Brain (organoid and tissue), 16 donors: ENCODE measurements at places on chromosomes 5 and 9.

GRCh38 chr9:92808726-92809451 lies 44.3 kb upstream of the BICD2 start:
- DNase-seq, result peak; percentile 74

- no peak for DNase-seq
Observed at GRCh38 chr5:31987985-31988710, 186.0 kb downstream of the GOLPH3 start.

GRCh38 chr5:119385536-119386128 lies 29.8 kb downstream of the TNFAIP8 start:
- DNase-seq, result no peak

DNA sequence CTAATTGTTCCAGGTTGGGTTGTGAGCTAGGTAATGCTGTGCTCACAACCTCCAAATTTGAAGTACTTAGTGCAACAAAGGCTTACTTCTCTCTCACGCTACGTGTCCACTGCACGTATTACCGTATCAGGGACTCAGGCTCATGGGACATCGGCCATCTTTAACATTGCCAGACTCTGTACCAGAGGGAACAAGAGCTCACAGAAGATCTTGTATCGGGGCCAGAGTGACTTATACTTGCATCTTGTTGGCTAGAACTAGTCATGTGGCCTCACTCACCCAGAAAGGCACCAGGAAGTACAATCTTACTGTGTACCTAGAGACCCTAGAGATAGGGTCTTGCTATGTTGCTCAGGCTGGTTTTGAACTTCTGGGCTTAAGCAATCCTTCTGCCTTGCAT lies 81.1 kb upstream of the KLF9 start:
- no peak for DNase-seq

DNA sequence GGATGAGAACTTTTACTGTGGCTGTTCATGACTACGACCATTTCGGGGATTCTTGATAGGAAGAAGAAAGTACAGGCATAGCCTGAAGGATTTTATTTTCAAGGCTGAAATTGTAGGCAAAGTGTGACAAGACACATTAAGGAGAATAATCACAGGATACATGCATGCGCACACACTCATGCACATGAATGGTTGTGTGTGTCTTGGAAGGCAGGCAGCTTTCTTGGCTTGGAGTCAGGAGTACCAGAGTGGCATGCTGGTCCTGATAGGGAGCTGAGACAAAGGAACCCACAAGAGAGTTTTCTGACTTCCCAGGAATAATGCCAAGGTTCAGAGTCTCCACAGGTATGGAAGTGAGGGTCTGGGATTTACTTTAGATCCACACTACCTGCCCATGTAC lies 22.2 kb downstream of the PLK2 start:
- no peak for DNase-seq

DNA sequence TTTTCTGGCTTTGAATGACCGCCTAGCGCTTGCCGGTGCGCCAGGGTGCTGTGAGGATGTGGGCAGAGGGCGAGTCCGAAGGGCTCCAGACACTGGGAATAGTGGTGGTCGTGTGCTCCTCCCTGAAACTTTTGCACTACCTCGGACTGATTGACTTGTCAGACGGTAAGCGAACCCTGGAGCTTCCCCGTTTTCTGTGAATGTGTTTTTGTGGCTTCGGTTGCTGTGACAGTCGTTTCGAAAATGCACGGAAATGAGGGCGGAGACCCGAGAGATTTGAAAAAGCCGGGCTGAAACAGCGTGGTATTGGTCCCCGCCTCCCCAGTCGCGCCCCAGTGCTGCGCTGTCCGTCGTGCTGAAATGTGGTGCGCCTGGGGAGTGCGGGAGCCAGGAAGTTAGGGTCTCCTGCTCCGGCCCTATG lies 102.5 kb upstream of the GABRP start:
- peak; percentile 28 for DNase-seq

DNA sequence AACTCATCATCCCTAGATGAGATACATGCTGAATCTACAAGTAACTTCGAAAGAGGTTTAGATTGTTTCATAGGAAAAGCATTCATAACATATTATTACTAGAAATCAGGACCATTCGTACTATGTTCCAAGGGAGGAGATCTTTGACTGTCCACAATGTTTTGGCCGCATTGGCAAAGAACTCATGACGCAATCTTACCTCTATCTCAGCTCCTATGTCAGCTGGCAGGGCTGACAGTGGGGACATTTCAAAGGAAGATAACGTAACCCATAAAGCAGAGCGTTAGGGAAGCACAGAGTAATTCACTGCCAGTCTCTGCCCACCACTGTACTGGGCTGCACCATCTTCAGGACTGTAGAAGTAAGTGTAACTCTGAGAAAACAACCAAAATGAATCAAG lies 69.7 kb downstream of the EFNA5 start:
- no peak for DNase-seq

GRCh38 chr9:73104342-73104741 lies 47.3 kb upstream of the ANXA1 start:
- DNase-seq, result no peak

DNA sequence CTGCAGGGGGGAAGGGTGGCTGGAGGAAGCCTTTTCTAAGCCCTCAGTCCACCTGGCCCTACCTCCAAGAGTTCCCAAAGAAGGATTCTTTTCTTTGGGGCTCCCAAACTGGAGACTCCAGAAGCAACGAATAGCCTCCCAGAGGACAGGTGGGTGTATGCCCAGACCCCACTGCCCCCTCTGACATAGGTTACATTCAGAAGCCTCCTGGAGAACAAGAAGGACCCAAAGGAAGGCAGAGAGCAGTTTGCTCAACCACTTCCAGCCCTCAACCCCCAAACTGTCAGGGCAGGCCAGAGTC lies 10.3 kb downstream of the HK3 start:
- no peak for DNase-seq

DNA sequence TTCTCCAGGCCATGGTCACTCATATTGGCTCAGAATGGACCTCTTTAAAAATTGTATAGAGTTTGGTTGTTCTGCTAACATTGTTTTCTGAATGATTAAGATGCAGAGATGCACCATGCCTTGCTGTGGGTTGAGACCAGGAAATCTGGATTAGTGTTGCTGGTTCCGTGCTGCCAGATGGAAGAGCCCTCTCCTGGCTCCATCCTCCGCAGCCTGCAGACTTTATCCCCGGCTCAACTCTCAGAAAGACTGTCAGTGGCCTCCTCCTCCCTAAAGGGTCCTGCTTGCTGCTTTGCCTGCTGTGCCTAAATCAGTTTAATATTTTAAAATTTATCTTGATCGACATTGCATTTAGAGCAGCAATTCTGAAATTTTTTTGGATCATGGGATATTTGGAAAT lies 196.7 kb downstream of the TENT4A start:
- no peak for DNase-seq

- peak; percentile 24 for DNase-seq
Observed at GRCh38 chr5:68771732-68772131, 322.1 kb upstream of the SLC30A5 start.

- DNase-seq, result no peak
Observed at GRCh38 chr5:3343211-3343610, 252.4 kb upstream of the IRX1 start.

DNA sequence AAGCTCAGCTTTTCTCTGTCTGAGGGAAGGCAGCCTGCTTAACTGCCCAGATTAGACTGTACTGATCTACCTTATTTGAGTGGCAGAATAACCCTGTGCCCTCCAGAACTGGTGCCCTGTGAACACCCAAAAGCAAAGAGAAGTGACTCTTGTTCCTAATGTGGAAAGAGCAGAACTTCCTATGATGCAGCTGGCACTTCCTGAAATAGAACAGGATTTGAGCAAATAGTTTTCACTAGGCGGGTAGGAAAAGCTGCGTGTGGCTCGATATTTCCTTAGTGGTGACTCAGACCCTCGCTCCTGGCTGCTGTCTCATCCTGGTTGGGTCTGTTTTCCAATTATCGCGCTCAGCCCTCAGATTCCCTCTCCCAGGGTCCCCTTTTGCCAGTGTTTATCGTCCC lies 89.9 kb downstream of the SH3TC2 start:
- DNase-seq, result no peak

DNA sequence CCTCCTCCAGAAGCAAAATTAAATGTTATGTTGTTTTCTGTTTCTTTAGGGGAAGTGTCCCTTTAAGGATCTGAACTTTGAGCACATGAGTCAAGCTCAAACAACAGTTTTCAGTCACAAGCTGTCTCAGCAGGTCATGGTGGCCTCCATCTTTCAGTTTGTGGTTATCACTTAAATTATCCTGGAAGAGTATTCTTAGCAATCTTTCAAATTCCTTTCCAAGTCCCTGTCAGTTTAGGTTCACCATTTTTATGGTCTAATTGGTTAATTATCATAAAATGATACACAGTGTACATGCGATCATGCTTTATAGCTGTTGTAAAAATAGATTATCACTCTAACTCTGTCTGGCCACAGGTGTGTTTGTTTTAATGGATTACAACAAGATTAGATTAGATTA lies 43.1 kb upstream of the SELENOP start:
- no peak for DNase-seq

- DNase-seq, result no peak
Observed at GRCh38 chr9:109907810-109908458, 127.9 kb downstream of the PALM2AKAP2 start.

DNA sequence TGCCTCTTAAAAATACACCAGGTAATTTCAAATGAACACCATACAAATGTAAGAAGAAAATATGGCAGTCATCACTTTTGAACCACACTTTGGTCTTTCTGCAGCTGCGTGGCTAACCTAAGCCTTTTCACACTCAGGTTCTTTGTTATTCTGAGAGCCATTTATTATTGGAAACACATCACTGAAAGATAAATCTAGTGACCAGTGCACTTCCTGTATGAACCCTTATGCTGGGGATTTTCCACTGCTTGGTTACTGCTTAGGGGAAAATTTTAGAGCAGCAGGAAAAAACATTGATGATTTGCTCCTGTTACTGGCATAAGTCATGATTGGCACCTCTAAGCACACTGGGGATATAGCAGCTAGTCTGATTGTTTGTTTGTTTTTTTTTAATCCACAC lies 58.6 kb upstream of the RANBP3L start:
- DNase-seq, result no peak

DNA sequence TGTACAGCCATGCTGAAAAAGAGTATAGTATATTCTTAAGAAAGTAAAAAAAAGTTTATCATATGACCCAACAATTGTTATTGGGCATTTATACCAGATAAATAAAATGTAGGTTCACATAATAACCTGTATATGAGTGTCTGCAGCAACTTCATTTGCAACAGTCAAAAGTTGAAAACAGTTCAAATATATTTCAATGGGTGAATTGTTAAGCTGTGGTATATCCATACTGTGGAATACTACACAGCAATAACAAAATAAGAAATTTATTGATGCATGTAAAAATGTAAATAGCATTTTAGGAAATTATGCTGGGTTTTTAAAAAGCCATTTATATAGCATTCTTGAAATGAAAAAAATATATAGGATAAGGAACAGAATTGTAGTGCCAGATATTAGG lies 1420.1 kb upstream of the ACO1 start:
- no peak for DNase-seq

GRCh38 chr9:131530546-131530919 lies 530 bp downstream of the UCK1 start:
- DNase-seq, result peak; percentile 26

GRCh38 chr5:167453246-167454030 lies 838.0 kb upstream of the WWC1 start:
- DNase-seq, result no peak

GRCh38 chr9:95857896-95858295 lies 17.6 kb upstream of the ERCC6L2 start:
- no peak for DNase-seq

- no peak for DNase-seq
Observed at GRCh38 chr5:143148771-143149170, 254.7 kb downstream of the NR3C1 start.

DNA sequence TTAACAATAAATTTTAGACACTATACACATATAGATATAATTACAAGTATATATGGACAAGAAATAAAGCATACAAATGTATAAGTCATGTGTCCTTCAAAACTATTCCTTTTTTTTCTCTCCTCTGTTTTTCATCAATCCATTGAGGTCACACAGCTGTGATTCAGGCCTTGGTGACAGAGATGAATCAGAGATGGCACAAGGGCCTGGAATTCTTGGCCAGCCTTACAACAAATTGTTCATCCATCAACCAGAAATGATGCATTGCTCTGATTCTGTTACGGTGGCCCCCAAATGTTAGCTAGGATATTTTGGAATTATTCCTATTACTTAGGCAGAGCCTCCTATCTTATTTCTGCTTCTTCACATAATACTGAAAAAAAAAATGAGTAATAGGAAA lies 108.7 kb upstream of the MPDZ start:
- DNase-seq, result no peak

DNA sequence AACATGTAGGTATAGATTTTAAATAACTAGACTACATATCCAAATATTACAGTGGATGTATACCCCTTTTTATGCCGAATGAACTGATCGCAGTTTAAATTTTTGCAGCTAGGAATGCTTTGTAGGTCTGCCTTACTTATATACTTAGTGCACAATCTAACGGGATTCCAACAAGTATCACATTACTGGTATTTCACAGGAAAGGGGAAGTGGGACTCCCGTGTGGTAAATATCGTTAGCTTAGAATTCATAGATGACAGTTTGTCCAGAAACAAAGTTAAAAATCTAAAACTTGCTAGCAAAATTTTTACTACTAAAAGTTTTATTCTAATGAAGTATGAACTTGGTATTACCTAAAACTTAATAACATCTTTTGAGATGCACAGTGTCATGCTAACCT lies 193.5 kb upstream of the TLX3 start:
- no peak for DNase-seq

- no peak for DNase-seq
Observed at GRCh38 chr9:1008216-1008615, 31.8 kb downstream of the DMRT3 start.

DNA sequence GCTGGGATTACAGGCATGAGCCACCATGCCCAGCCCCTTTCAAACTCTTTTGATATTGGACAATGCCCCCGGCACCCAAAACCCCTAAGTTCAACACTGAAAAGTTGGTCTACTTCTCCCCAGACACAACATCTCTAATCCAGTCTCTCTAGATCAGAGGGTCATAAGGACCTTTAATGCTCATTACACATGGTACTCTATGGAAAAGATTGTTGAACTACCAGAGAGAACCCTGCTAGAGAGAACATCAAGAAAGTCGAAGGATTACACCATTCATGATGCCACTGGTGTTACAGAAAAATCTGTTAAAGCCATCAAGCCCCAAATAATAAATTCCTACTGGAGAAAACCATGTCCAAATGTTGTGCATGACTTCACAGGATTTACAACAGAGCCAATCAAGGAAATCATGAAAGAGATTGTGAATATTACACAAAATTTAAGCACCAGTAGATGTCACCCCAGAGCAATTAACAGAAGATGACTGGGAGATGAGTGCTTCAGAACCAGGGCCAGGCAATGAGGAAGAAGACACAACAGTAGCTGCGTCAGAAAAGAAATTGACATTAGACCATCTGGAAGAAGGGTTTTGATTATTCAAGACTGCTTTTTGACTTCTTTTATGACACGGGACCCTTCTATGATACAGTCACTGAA lies 28.3 kb upstream of the NIPAL4 start:
- peak; percentile 82 for DNase-seq

- DNase-seq, result no peak
Observed at GRCh38 chr5:8600843-8601242, 731.9 kb downstream of the MTRR start.

- no peak for DNase-seq
Observed at GRCh38 chr9:36470643-36471290, 70.7 kb upstream of the RNF38 start.

- DNase-seq, result peak; percentile 48
Observed at GRCh38 chr9:19049917-19050636, 850 bp downstream of the RRAGA start.

GRCh38 chr9:82922686-82923085 lies 140.3 kb downstream of the RASEF start:
- no peak for DNase-seq

- no peak for DNase-seq
Observed at GRCh38 chr5:172007175-172008110, 1.0 kb upstream of the FBXW11 start.
